ENCODE measurements at places on chromosomes 13 and 19. TPM values are rescaled to one million over a fixed set of nuclear protein-coding genes. Genes with fewer than 3 reads are reported as not detected.

POSTN gene
- 13.4 TPM for polyA plus RNA-seq

RNASEH2A gene
- 19.7 TPM for polyA plus RNA-seq

AZU1 gene
- not detected for polyA plus RNA-seq

GRK1 gene
- polyA plus RNA-seq = not detected

KCNC3 gene
- polyA plus RNA-seq = 0.08 TPM

COX6B2 gene
- 1.4 TPM for polyA plus RNA-seq

CYP4F11 gene
- polyA plus RNA-seq = 2.4 TPM

CYP2S1 gene
- 4.9 TPM for polyA plus RNA-seq

GPR4 gene
- polyA plus RNA-seq = not detected

NKG7 gene
- not detected for polyA plus RNA-seq

NFILZ gene
- not detected for polyA plus RNA-seq

GRIK5 gene
- 0.17 TPM for polyA plus RNA-seq

KCNN1 gene
- polyA plus RNA-seq = not detected

CACNG7 gene
- not detected for polyA plus RNA-seq
